Stimulated activated CD4-positive, alpha-beta T cell treated with anti-CD3 and anti-CD28 coated beads, Interleukin-4, amount 100 ng/mL, for 24 hours (primary cell): ENCODE measurements at places on chromosomes 2 and 18.

DNA sequence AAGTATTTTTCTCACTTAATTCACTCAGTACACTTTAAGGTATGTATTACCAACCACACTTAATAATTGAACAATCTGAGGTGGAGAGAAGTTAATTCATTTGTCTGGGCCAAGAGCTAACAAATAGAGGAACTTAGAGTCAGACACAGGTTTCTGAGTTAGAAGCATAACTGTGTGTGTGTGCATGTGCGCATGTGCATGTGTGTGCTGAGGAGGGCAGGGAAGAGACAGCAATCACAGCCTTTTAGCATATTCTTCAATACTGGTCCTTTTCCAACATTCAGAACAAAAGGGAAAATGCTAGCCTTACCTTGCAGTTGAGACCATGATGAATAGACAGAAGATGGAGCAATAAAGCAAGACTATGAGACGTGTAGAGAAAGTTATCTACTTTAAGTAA is 136.2 kb upstream of the ATP5MC3 start:
- no peak for DNase-seq

DNA sequence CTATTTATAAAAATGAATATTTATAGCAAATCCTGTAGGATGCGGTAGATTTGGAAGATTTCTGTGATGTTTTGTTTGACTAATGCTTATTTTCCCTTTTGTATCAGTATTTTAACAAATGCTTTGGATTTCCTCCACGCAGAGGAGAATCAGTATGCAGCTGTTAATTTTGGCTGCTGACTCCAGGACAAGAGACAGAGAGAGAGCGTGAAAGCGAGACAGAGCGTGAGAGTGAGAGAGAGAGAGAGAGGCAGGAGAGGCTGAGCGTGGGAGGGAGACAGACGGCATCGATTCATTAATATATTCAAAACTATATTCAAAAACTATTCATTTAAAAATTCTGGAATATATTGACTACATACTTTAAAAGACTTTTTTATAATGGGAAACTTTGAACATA is 62.5 kb downstream of the RRM2 start:
- no peak for DNase-seq

- DNase-seq: no peak
Measured at GRCh38 chr18:3526421-3527354, 76.7 kb downstream of the TGIF1 start.

DNA sequence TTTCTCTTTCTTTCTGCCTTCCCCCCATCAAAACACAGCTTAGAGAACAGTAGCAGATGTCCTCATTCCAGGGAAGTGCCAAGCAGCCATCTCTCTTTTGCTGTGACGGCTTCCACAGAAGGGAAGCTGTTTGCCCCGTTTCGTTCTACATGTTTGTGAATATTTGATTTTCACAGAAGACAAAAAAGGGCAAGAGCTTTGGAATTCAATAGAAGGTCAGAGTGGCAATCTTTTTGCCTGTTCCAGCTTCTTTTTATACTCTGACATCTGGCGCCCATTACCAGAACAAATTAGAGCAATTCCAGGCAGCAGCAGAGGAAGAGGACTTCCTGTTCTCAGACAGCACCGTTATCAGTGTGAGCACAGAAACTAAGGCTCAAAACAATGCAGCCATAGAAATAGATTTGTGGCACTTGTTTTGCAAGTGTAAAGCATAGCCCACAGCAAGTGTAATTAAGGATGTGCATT is 79.0 kb upstream of the CDH19 start:
- DNase-seq: no peak

DNA sequence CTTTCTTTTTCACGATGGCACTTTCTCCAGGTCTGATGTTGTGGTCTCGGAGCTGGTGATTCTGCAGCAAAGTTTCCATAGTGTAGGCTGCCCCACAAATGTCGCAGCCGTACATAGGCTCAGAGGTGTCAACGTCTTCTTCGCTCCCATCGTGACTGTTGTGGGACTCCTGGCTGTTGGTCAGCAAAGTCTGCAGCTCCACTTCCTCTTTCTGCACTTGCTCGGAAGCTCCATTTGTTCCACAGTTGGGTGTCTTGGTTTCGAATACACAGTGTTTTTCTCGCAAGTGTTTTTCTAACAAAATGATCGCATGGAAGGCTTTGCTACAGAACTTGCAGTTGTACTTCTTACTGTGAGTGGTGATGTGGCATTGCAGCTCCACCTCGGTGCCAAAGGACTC is 126.8 kb downstream of the ZNF521 start:
- DNase-seq: no peak

- DNase-seq: no peak
Measured at GRCh38 chr2:67416136-67416535, 19.0 kb downstream of the ETAA1 start.

DNA sequence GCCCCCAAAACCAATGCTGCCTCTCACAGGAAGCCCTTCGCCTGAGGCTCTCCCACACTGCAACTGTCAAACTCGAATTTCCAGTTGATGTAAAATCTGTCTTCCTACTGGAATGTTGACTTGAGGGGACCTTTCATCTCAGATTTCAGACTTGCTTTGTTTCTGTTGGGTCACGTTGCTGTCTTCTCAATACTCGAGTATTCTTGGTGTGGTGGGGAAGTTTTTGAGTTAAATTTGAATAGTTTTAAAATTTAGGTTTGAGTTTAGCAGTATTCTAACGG is 50.8 kb downstream of the AGAP1 start:
- DNase-seq: no peak

DNA sequence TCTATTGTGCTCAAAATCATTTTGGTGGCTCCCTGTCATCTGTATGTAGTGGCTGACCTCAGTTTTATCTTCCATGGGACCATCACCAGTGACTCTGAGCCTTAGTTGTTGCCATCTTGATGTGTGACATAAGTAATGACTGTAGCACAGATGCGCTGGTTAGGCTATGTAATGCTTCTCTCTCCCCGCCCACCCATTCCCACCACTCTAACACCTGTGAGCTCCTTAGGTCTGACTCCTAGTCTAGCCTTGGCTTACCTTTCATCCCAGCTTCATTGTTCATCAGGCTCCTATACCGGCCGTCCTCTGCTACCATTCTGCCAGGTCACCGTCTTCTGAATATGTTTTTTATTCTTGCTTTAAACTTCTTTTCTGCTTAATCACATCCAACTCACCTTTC is 17.2 kb downstream of the MYO1B start:
- DNase-seq: no peak

GRCh38 chr2:127654838-127655175 is 8.9 kb downstream of the GPR17 start:
- DNase-seq: no peak

DNA sequence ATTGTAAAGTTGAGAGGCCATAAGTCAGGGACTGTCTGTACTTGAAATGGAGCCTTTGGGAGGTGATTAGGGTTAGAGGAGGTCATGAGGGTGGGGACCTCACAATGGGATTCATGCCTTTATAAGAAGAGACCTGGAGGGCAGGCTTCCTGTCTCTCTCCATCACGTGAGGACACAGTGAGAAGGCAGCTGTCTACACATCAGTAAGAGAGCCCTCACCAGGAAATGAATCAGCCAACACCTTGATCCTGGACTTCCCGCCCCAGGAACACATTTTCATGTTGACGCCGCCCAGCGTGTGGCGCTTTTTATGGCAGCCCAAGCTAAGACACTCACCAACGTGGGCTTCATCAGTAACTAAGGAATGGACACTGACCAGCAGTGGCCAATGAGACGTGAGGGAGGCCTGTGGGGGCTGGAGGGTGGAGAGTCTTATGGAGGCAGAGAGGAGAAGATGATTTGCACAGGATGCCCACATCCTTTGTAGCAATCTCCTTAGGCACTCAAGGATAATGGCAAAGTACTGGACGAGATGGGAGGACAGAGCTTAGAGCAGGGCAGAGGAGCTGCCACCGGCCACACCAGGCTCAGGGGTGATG is 162.7 kb downstream of the EIPR1 start:
- no peak for DNase-seq

GRCh38 chr2:36369716-36370115 is 14.1 kb downstream of the CRIM1 start:
- no peak for DNase-seq

DNA sequence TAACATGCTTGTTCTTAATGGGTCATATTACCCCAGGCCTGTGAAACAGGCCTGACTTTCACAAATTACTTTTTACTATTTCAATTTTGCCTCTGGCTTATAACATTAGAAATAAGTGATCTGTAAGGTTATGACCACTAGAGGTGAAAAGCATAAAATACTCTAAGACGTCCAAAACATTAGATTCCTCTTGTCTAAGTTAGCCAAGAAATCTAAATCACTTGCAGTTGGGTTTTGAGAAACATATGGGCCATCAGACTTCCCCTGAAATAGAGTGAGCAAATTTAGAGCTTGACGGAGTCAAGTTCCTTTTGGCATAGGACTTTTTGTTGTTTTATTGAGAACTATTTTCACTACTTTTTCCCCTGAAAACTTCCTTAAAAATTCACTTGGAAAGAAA is 32.7 kb upstream of the RIT2 start:
- no peak for DNase-seq

GRCh38 chr2:45220227-45220626 is 211.0 kb upstream of the SIX2 start:
- no peak for DNase-seq

DNA sequence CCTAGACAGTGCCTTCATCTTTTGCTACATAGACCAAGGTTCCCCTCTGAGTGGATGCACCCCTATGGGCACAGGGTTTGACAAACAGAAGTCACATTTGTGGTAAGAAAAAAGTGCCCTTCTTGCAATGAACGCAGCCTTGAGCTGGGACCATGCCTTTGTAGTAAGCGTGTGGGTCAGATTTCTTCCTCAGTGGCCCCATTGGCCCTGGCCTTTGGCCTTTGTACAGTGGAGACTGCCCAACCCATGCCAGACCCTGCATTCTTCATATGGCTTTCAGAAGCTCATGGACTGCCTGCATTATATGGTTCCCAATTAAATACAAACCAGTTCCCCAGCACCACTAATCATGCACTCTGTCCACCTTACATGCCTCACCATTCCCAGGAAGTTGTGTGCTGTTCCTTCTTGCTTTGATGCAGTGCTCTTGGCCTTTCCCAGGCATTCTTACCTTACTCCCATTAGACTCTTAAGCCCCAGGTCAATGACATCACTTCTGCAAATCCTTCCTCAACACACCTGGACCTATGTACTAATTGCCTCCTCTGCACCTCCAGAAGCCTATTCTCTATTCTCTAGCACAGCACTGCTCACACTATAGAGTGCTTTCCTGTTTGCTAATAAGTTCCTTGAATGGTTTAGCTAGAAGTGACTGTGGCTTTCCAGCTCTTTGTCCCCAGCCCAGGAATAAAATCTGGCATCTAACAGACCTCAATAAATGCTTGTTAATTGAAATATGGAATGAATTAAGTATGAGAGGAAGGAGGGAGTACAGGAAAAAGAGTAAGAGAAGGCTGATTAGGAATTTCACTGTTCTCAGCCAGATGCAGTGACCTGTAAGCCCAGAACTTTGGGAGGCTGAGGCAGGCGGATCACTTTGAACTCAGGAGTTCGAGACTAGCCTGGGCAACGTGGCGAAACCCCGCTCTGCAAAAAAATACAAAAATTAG is 60.2 kb downstream of the TMEM247 start:
- DNase-seq: no peak

DNA sequence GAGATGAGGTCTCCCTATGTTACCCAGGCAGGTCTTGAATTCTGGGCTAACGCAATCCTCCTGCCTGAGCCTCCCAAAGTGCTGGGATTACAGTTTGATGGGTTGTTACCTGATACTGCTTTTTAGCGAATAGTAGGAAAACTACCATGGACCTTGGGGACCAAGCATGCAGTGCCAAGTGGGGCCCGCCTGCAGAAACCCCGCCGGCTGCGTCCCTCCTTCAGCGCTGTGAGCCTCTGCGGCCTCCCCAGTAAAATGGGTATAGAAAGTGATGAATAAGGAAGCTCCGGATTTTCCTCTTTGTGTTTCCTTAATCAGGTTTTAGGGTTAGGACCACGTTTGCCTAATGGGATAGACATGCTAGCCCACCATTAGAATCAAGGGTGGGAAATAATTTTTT is 30.4 kb downstream of the RAMP1 start:
- no peak for DNase-seq

GRCh38 chr2:3208591-3208990 is 169.0 kb downstream of the EIPR1 start:
- DNase-seq: no peak

DNA sequence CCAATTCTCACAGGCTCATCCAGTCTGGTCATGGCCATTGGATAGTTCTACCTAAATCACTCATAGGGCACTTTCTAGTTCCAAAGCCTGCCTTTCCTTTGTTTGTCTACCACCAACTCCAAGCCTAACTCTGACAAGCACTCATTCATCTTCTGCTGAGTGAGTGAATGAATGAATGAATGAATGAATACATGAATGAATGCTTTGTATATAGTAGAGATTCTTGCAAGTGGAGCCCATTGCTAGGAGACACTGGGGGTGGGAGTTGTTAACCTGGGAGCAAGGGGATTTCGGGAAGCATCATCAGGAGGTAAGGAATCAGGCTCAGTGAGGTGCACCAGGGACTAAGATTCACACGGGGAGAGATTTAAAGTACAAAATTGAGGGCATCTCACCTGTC is 3.3 kb upstream of the MOCOS start:
- no peak for DNase-seq

DNA sequence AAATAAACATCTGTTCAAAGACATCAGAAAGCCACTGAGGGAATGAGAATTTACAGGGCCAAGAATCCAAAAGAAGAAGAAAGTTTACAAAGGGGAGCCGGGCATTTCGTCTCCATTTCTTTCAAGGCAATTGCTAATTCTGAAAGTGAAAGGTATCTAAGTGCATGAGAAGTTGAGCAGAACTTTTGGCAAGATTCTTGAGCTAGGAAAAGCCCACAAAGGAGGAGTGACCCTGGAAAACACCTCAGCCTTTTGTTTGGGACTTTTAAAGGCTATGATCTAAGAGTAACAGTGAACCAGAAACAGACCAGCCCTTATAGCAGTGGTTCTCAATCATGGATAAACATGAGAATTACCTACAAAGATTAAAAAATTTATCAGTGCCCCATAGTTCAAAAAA is 87.4 kb downstream of the MDH1 start:
- DNase-seq: no peak

GRCh38 chr2:64525317-64525613 is 1.1 kb downstream of the AFTPH start:
- DNase-seq: peak; percentile 62

DNA sequence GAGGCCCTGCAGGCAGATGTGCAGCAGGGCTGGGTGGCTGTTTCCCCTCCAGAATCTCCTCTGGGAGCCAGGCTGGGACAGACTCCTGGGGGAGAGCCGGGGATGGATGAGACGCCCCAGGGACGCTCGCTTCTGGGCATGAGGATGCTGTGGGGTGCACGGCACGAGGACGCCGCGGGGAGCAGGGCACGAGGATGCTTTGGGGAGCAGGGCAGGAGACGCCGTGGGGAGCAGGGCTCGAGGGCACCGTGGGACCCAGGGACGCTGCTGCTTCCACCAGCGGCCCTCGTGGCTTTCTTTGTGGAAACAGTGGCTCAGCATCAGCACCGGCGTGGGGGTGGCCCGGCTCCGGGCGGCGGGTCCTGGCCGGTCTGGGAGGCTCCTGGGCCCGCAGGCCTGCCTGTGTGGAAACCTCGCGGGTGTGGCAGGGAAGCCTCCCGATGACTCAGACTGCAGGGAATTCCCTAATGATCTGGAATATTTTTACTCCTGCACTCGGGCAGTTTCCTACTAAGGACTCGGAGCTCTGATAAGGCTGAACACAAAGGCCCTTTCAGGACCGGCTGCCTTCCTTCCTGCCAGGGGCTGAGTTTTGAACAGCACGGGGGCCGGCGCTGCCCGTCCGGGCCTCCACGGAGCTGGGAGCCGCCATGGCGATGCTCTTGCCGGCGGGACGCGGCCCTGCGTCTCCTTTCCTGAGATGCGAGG is 62.6 kb downstream of the NFATC1 start:
- no peak for DNase-seq
